ENCODE measurements at places on chromosomes 5 and 9.

DNA sequence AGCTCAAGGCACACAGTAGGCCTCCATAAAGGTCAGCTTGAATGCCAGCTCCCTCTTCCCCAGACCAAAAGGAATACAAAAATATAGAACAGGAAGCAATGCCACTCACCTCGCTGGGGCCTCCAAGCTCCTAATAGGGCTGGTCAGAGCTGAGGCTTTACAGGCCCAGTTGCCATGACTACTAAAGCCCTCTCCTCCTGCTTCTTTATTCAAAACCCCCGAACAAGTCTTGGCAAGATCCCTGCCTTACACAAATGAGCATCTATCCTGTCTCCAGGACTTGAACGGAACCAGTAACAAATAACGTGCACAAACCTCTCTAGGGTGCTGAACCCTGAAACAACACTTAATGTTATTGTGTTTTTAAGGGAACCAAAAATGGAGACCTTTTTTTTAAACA, 136.3 kb downstream of the SIL1 start:
- DNase-seq = no peak

DNA sequence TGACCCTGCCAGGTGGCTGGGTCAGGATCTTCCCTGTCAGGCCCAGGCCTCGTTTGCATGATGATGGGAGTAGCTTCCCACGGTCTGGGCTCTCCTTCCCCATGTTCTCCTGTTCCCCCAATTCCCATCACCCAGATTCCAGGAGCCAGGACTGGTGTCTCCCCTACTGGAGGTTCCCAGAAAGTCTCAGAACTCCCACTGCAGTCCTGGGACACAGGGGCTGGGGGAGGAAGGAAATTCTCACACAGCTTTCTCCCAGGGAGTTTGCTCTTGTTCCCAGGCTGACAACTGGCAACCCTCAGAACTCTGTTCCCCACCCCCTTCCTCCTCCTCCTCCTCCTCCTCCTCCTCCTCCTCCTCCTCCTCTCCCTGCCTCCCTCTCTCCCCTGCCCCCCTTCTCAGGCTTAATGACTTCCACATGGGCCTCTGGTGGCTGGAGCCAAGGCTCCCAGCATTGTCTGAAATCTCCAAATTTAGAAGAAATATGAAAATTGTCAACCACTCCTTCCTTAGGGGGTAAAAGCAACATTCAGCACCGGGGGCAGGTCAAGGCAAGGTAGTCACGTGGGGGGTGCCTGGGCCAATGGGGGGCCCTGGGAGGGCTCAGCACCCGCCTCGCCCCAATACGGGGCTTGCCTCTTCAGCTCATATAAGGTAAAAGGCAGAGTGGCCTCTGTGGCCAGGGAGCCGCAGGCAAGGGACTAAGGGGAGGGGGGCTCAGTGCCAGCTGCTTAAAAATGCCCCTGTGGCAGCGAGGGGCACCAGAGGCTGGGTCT, 27.3 kb upstream of the IL17B start:
- no peak for DNase-seq

DNA sequence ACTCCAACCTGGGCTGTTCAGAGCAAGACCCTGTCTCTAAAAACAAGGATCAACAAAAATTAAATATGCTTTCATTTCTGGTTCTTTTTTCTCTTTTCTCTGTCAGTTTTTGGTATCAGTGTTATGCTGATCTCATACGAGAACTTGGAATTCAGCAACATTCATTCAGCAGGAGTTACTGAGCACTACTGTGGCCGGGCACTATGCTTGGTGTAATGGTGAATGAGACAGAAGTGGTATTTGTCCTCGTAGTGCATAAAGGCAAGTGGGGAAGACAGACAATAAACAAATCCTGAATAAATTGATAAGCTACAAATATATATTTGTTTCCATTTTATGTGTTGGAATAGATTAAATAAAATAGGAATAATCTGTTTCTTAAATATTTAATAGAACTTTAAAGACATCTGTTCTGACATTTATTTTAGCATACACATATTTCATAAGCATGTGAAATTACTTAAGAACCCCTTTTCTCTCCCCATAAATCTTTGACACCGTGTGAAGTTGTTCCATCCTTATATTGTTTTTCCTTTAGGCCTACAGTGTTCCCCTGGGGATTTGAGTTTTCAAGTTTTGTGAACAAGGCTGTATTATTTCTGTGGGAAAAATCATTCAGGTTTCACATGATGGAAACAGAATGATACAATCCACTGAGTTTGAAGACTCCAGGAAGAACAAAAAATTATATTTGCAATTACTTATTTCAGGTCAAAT, 24.6 kb downstream of the UBAP1 start:
- no peak for DNase-seq

GRCh38 chr9:3732077-3733038, 206.6 kb upstream of the RFX3 start:
- DNase-seq = peak; percentile 45

- no peak for DNase-seq
These were observed 980.8 kb upstream of the CTNND2 start for GRCh38 chr5:12885018-12885417.

DNA sequence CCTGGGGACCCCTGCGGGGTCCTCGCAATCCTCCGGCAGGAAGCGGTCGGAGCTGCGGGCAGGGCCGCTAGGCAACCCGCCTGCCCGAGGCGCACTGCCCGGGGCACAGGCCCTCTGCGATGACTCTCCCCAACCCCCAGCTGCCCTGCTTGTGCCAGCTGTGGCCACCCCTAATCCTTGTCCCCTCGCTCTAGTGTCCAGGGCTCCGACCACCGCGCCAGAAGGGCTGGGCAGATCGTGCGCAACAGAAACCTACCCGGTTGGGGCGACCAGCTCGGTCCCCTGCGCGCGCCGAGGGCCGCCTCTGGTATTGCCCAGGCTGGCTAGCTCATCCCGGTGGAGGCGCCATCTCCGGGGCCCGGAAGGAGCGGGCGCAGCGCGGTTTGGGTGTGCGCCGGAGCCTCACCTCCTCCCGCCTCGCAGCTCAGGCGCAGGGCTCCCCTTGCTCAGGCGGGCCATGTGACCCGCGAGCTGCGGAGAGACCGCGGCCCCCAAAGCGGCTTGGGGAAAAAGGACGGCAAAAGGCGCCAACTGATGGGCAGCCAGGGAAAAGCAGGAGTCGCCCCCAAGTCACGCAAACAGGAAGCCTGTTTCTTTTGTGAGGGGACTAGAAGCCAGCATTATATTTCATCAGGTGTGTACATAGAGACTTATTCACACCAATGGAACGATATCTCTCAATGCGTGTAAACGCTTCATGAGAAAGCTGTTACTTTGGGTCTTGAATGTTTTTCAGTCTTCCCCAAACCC, 46.8 kb upstream of the RNF20 start:
- peak; percentile 54 for DNase-seq

- DNase-seq = no peak
These were observed 36.9 kb upstream of the IFNK start for GRCh38 chr9:27487128-27487640.

- DNase-seq = no peak
These were observed 25.8 kb upstream of the CD180 start for GRCh38 chr5:67222243-67223025.

DNA sequence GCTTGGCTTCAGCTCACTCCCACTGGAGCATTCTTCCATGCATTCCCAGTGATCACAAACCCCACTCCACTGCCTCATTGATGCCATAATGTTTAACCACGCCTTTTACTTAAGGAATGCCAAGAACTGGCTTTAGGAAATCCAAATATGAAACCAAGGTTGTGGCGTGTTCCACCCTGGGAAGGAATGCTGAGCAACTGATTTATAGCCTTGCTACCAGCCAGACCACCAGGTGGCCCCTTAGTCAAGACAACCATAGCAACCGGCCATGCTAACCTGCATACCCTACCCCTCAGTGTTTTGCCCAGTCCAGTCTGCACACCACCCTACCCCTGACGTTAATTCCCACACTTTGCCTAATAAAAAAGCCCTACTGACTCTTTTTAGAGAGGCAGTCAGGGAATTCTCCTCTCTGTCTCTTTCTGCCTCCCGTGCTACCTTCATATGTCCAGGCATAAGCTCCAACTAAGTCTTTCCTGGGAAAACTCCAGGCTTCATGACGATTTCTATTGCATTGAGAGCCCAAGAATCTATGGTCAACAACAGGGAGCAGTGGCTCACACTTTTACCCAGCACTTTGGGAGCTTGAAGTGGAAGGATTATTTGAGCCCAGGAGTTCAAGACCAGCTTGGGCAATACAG, 27.0 kb upstream of the PRRC2B start:
- DNase-seq = peak; percentile 30

DNA sequence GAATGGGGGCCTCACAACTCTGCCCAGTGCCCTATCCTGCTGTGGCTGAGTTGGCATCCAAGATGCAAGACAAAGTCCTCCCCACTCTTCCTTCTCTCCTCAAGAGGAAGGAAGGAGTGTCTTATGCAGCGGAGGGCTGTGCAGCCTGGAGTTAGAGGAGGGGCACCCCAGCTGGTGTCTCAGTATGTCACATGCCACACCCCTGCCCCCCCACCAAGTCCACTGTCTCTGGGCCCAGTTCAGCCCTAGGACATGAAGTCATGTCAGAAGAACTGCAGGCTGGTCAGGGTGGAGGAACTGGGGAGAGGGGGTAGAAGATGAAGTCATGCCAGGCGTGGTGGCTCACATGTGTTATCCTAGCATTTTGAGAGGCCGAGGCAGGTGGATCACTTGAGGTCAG, 28.0 kb upstream of the SLC28A3 start:
- no peak for DNase-seq

DNA sequence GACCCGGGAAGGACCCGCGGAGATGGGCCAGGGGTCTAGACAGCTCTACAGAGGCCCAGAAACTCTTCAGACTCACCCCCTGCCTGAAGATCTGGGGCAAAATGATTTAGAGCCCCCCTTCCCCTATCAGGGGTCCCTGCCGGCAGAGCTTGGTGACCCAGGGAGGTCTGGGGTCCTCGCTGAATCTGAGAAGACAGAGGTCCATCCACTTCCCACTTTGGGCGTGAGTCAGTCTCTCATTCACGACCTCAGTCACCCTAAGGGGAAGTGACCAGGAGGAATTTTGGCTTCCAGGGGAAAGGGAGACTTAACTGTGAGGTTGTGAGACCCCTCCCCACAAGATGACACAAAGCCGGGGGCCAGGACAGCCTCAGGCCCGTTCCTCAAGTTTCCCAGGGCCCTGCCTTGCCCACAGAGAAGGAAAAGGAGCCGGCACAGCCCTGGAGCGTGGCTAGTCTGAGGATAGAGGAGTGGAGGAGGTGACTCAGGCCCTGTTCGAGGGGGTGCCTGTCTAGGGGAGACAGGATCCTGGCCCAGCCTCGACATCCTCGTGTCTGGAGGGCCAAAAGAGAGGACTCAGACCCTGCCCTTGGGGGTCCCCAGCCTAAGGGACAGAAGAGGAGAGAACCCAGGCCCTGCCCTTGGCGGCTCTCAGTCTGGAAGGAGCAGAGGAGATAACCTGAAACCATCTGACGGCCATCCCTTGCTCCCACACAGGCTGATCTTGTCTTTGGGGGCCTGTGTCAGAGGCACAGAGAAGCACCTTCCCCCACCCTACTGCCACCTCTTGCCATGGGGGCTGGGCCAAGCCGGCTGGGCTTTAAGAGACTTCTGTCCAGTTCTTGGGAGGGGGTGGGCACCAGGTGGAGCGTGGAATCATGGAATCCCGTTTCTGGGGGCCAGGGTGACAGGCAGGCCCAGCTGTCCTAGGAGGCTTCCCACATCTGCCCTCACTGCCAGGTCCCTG, 889 bp downstream of the PDLIM4 start:
- DNase-seq = no peak

DNA sequence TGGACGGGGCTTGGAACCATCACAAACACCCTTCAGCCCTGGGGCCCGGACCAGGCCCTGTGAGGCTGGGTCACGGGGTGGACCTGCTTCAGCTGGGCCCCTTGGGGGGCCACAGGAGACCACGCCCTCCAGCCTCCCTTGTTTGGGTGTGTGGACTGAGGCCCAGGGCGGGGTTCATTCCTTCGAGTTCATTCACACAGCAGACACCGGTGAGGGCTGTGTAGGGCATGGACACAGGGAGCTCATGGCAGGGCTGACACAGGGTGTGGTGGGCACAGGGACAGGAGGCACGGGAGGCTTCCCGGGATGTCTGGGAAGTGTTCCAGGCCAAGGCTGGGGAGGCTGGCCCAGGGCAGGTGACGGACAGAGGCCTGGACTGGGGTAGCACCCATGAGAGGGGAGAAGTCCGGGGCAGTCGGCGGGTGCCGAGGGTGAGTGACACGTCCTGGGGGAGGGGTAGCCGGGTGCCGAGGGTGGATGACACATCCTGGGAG, 8.9 kb downstream of the DNLZ start:
- DNase-seq = no peak

DNA sequence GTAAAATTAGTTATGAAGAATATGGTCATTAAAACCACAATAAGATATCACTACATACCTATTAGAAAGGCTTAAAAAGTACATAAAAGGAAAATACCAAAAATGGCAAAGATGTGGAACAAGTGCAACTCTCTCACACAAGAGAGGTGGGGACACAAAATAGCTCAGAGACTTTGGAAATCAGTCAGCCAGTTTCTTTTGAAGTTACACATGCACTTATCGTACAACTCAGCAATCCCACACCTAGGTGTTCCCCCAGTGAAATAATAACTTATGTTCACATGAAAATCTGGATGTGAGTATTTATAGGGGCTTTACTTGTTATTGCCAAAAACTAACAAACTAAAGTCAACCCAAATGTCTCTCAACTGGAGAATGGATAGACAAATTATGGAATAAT, 9.8 kb upstream of the RICTOR start:
- DNase-seq = no peak

DNA sequence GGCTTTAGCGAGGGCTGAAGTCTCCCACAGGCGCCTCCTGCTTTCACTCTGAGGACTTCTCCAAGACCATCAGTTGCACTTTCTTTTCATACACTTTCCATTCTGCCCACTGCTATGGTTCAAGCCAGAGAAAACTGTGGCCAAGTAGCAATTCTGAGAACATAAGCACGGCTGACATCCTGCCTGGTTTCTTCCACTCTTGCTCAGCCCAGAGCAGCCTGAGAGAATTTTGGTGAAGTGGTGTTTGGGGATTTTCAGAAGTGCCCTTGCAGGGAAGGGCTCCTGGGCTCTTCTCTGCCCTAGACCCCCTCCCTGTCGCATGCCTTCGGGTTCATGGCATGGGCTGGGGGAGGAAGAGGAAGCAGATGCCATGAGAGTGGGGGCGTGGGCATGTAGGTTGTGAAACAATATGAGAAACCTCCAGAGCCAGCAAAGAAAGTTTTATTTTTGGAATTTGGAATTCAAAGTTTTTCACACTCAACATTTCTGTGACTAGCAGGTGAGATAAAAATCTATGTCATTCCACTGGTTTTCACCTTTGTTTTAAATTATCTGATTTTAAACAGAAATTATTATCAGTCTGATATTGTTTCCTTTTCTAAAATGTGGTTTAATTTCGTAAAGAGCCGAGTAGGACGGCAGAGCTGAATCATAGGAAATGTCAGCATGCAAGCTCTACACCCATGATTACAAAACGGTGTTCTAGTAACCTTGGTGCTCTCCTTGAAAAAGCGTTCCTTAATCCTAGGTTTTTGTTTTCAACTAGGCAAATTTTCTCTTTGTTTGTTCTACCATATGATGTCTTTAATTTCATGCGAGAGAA, 27.8 kb upstream of the TNFSF8 start:
- no peak for DNase-seq

DNA sequence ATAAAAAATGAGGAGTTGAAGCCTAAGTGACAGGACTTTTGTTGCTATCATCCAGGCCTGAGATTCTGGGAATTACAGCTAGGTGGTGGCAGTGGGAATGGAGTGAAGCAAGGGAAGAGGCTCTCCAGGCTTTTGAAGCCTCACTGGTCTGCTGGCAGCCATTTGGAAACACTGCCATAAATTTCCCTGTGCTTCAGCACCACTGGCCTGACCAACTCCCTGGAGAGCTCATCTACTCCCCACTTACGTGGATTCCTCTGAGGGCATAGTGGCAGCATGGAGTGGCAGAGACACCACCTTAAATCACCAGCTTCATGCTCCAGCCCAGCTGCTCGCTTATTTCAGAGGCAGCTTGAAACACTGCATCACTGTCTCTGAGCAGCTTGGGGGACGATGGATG, 518.2 kb downstream of the TLR4 start:
- DNase-seq = no peak

Data from progenitor cell of endocrine pancreas (in vitro differentiated cells).